ENCODE measurements at places on chromosomes 7 and 10.
A peak's percentile ranks its signal among the peaks of the same experiment; 100 is the strongest.

GRCh38 chr10:114271779-114272167 lies 32.7 kb downstream of the VWA2 start:
- DNase-seq, result no peak

- DNase-seq, result no peak
These were observed 91.2 kb downstream of the KAT6B start for GRCh38 chr10:74917481-74918077.

DNA sequence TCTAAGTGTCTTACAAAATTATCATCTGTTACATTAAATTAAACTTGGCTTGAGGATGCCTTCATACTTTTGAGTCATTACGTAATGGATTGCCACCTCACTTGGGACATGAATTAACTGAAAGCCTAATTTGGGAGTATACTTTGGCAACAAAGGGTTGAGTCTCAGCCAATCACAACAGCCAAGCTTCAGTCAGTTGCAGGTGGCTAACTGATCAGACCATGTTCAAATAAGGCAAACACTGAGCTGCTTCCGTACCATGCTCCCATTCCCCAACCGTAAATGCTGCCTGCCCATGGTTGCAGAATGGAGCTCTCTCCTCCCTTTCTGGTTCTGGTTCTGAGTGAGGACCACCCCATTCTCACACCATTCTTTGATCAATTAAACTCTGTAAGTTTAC lies 92.9 kb upstream of the STK17A start:
- DNase-seq, result no peak

- no peak for DNase-seq
These were observed 187.2 kb upstream of the CXCL12 start for GRCh38 chr10:44572146-44572545.

- no peak for DNase-seq
These were observed 34.8 kb upstream of the SEPHS1 start for GRCh38 chr10:13382703-13383398.

DNA sequence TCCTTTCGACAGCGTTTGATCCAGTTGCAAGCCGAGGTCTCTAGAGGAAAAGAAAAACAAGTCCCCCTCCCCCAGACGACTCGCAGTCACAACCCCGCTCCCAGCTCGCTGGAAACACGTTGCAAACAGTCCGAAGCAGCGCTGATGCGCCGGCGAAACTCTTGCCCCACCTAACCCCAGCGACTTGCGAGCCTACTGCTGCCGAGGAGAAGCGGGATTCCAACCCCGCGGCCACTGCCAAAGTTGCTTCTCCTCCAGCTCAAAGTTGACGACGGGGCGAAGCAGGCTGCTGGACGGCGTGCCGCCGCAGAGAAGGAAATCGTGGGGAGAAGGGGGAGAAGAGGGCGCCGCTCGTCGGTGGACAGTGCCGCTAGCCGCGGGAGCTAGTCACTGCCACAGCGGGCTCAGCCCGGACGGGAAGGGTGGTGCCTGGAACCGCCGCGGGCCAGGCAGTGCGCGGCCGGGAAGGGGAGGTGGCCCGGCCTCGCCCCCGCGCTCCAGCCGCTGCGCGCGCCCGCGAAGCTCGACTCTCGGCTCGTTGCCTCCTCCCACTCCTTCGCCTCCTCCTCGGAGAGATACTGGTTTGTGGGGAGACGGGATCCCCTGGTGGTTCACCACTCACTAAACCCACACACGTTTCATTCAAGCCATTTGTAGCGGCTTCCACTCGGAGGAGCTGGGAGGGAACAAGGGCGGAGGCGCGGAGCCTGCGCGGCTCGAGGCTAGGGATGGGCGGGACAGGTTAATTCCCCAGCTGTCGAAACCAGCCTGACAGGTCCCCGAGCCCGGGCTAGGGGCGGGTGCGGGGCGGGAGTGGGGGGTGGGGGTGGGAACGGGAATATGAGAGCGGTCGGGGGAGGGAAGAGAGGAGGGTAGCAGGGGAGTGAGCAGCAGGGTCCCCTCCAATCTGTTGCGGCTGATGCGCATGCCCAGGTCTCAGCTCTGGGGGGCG lies at the start of gene GPR37:
TSS of gene GPR37 (minus strand) at position 392 of the 952 bp plus-strand sequence. CDS start 816 bp downstream, outside the sequence.
- DNase-seq, result peak; percentile 55

- no peak for DNase-seq
These were observed 792 bp downstream of the ZNF746 start for GRCh38 chr7:149496642-149497391.

DNA sequence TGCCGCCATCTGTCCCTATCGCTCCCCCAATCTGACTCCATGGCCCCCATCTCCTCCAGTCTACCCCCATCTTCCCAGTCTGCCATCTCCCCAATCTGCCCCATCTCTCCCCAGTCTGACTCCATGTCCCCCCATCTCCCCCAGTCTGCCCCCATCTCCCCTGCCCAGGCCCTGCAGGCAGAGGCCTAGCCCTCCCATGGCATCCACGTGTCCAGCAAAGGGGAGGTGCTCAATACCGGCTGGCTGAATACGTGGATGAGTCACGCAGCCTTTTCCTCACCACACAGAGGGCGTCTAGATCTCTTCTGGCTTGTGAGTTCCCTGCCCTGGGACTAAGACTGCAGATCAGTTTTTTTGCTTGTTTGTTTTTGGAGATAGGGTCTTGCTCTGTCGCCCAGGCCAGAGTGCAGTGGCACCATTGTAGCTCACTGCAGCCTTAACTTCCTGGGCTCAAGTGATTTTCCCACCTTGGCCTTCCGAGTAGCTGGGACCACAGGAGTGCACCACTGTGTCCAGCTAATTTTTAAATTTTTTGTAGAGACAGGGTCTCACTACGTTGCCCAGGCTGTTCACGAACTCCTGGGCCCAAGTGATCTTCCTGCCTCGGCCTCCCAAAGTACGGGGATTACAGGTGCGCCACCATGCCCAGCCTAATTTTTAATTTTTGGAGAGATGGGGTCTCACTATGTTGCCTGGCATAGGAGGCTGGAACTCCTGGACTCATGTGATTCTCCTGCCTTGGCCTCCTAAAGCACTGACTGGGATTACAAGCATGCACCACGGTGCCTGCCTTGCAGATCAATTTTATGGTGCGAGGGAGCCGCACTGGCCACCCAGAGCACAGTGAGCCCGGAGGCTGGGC lies 15.3 kb upstream of the GPR146 start:
- DNase-seq, result peak; percentile 76

DNA sequence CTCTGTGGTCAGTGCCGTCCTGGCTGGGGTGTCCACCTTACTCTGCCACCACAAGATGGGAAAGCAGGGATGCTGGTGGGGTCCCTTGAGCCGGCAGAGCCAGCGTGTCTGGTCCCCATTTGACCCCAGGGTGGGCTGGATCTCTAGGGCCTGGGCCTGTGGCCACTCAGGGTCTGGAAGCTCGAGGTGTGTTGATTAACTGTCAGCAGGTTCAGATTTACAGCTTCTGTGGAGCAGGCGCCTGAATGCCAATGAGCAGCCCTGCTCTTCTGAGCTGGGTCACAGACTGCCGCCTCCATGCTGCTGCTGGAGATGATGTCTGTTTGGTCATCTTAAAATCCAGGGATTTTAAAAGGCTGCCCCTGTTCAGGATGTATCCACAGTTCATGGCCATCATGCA lies 11.3 kb upstream of the DPYSL4 start:
- no peak for DNase-seq

DNA sequence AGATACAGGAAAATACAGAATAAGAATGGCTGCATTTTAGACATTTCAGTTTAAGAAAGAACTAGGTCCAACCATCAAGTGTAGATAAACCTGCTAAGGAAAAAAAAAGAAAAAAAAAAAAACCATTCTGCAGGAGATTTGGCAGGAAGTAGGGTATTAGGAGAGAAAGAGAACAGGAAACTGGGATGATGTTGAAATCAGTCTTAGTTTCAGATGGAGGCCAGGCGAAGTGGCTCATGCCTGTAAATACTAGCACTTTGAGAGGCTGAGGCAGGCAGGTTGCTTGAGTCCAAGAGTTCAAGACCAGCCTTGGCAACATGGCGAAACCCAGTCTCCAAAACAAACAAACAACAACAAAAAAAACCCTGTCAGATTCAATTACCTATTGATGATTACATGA lies 120.2 kb downstream of the RAB11FIP2 start:
- DNase-seq, result no peak

- DNase-seq, result no peak
These were observed 365.2 kb upstream of the ZMIZ1 start for GRCh38 chr10:78703593-78703992.
